ENCODE measurements at places on chromosomes 13 and 19. TPM values are rescaled to one million over a fixed set of nuclear protein-coding genes. Genes with fewer than 3 reads are reported as not detected.

GRCh38 chr13:63107179-63107943 is 1691.7 kb upstream of the PCDH20 start:
- no peak for DNase-seq

GRCh38 chr19:7986321-7987113 is 18.9 kb downstream of the ELAVL1 start:
- DNase-seq: no peak

DNA sequence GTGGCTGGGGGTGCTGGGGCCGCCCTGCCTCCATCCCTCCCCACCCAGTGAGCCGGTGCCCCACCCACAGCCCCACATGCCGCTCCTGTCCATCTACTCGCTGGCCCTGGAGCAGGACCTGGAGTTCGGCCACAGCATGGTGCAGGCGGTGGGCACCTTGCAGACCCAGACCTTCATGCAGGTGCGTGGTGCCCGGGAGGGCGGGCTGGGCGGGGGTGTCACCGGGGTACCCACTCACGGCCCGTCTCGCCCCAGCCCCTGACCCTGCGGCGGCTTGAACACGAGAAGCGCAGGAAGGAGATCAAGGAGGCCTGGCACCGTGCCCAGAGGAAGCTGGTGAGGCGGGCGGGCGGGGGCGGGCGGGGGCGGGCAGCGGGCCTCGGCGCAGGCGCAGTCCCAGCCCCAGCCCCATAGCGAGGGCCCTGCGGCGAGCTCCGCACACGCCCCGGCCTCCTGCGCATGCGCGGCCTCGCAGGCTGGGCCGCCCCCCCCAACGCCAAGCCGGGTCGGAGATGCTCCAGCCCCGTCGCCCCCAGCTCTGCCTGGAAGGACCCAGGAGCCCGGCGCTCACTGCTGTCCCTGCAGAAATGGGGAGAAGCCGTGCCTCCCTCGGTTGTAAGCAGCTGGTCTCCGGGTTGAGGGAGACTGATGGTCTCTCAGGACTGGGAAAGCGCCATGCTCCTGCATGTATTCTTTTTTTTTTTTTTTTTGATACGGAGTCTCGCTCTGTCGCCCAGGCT is 7.7 kb downstream of the ARHGAP45 start:
- DNase-seq: peak; percentile 65

DNA sequence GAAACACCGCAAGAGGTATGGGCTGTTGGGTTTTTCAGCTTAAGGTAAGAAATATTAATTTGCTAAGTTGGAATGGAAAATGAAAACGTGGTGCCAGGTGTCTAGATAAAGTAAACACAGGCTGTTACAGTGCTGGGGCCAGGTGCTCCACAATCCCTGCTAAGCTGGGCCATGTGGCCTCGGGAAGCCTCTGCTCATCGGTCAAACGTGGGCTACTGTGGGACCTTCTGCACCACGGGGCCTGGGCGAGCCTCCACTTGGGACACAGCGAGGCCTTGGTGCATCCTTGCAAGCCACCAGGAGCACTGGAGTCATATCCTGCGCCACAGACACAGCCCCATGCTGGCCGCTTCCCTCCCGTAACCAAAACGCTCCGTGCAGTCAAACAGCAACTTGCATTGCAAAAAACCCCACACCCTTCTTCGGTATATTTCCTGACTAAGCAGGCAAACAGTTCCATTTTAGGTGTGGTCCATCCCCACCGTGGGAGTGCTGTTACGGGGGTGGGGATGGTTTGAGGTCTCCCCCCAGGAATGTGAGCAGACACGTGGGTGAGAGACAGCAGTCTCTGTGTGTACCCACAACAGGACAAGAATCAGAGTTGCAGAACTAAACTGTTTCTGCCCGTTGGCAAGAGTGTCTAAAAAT is 96.3 kb upstream of the SOX1 start:
- DNase-seq: no peak

GRCh38 chr19:30631033-30631370 is 258.8 kb downstream of the ZNF536 start:
- no peak for DNase-seq

- no peak for DNase-seq
Observed at GRCh38 chr13:43232873-43233265, 209.5 kb downstream of the DNAJC15 start.

- DNase-seq: peak; percentile 85
Observed at GRCh38 chr19:48795685-48796070, 15.2 kb downstream of the BCAT2 start.

ANGPTL8 gene
- 0.51 TPM for total RNA-seq

OR1M1 gene
- total RNA-seq: 0.34 TPM

JSRP1 gene
- 0.46 TPM for total RNA-seq

DCT gene
- 0.66 TPM for total RNA-seq
